CD4-positive, alpha-beta memory T cell (primary cell): ENCODE measurements at places on chromosomes 11 and 22.

- no peak for DNase-seq
Measured at GRCh38 chr22:32531931-32532819, 57.6 kb downstream of the FBXO7 start.

GRCh38 chr11:17771841-17772401 is 37.3 kb downstream of the KCNC1 start:
- no peak for DNase-seq

- no peak for DNase-seq
Measured at GRCh38 chr11:12106501-12106900, 3.9 kb upstream of the MICAL2 start.

GRCh38 chr11:11850668-11851067 is 8.9 kb downstream of the USP47 start:
- DNase-seq: no peak

DNA sequence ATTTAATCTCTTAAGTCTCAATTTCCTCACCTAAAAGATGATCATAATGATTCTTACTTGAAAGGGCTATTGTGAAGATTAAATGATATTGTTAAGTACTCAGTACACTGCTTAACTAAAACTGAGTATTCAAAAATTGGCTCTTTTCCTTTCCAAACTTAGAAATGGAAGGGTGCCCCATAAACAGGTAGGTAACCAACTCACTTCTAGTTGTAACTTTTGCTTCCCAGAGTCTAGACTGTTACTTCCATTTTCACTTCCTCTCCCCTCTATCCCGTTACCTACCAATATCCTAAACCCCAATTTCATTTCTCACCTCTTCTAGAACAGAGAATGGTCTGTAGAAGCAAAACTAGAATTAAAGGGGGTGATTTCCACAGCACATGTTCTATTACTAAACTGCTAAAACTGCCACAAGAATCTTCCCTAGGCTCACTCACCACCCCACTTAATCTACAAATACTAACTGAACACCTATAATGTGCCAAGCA is 50.0 kb downstream of the RRAS2 start:
- no peak for DNase-seq

DNA sequence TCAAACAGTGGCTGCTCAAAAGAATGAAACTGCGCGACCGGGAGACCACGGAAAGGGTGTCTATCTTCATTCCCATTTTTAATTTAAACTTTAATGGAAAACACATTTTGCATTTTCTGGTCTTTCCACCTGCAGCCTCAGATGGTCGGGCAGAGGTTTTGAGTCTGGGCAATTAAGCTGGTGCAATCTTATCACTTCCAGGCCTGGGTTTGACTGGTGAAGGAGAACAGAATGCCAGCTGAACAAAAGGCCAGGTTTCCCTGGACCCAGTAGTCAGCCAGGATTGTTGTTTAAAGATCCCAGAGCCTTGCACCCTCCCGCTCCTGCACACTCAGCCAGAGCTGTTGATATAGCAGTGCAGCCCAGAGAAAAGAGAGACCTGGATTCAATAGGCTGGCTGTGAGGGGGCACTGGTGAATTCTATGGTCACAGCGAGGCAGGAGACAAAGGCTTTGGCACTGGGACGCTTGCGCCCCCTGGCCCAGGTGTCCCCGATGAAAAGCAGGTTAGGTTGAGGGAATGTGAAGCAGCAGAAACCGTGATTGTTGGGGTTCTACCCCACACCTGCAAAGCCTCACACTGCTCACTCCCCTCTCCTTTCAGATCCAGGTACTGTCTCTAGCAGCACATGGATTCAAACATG is 83.6 kb downstream of the FLI1 start:
- DNase-seq: no peak

- DNase-seq: no peak
Measured at GRCh38 chr11:80365076-80365725, 924.4 kb upstream of the TENM4 start.

- no peak for DNase-seq
Measured at GRCh38 chr11:17898782-17899181, 114.1 kb downstream of the SERGEF start.

GRCh38 chr11:117180020-117180419 is 1.5 kb downstream of the SIDT2 start:
- DNase-seq: no peak

DNA sequence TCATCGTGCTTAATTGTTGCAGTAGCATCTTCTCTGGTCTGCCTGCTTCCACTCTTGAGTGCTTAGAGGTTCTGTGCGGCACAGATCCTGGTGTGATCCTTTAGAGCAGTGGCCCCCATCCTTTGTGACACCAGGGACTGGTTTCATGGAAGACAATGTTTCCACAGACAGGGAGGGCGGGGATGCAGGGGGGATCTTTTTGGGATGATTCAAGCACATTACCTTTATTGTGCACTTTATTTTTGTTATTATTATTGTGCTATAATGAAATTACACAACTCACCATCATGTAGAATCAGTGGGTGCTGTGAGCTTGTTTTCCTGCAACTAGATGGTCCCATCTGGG is 76.8 kb upstream of the SHANK2 start:
- no peak for DNase-seq

GRCh38 chr22:49770547-49771265 is 57.0 kb downstream of the BRD1 start:
- DNase-seq: no peak

DNA sequence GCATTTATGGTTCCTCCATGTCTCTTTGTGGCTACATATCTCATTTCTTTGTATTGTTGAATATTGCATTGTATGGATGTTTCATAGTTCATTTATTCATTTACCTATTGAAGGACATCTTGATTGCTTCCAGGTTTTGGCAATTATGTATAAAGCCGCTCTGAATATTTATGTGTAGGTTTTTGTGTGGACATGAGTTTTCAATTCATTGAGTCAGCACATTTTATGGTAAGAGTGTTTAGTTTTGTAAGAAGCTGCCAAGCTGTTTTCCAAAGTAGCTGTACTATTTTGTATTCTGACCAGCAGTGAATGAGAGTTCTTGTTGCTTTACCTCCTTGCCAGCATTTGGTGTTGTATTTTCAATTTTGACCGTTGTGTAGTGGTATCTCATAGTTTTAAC is 39.2 kb downstream of the KDM2A start:
- DNase-seq: no peak

DNA sequence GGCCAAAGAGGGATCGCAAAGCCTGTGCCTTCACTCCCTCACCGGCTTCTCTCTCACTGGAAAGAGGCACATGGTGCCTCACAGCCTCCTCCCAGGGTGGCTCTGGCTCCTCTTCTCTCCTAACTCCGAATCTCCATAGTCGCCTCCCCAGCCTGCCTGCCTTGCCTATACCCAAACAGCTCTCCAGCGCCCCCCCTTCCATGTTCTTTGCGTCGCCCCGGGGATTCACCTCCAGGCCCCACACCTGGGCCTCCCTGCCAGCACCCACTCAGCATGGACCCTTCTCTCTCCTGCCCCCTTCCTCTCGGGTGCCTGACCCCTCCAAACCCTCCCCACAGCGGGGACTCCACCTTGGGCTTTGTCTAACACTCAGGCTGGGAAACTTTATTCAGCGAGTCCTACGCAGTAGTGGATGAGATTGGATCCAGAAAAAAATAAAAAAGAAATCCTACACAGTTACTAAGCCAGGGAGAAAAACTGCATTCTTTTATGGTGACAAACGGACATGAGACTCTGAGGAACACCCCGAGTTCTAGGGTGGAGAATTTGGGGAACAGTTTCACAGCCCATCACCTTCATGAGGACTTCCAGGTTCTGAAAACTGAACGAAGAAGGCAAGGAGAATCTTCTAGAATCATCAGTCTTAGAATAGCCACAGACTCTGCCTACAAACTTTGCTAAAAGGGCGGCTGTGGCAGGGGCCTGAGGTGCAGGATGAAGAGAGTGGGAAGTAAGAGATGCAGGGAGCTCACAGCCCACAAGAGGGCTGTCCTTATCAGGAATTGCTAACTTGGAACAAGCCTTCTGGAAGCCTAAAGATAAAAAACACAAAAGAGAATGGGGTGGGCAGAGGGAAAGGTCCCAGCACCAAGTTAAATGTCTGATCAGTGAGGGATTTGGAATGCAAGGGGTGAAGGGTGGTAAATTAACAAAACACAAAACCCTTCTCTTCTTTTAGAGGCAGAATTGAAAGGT is 5.3 kb downstream of the PPM1F start:
- DNase-seq: no peak
